ENCODE measurements at places on chromosomes 13 and 19.

- DNase-seq = no peak
These were observed 108.2 kb downstream of the SIPA1L3 start for GRCh38 chr19:38015216-38015615.

DNA sequence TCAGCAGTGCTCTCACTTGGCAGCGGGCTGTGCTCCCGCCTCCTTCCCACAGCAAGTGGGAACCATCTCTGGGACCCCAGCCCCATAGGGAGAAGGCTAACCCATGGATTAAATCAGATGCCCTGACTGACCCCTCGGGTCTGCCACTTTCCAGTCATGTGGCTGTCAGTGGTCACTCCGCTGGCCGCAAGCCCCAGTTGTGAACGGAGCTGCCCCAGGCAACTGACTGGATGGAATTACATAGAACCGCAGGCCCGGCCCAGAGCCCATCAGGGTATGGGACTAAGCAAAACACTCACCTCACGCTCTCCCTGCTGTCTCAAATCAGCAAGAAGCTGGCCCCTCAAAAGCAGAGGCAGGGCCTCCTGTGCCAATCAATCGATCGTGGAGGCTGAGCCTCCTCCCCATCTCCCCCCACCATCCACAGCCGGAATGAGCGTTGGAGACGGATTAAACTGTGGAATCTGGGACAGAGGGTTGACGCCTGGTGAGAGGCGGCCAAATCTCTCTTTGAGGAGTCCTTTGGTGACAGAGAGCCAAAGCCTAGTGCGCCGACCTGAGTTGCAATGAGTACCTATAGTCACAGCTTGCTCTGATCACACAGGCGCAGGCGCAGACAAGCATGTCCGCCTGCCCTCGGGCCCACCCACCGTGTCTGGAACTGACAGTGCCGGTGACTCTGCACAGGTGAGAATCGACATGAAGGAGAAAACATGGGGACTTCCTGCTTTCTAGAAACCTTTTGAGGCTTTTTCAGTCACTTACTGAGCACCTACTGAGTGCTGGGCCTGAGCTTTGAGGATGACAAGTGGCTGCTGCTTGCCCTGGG is 38.7 kb downstream of the PBX4 start:
- DNase-seq = no peak

DNA sequence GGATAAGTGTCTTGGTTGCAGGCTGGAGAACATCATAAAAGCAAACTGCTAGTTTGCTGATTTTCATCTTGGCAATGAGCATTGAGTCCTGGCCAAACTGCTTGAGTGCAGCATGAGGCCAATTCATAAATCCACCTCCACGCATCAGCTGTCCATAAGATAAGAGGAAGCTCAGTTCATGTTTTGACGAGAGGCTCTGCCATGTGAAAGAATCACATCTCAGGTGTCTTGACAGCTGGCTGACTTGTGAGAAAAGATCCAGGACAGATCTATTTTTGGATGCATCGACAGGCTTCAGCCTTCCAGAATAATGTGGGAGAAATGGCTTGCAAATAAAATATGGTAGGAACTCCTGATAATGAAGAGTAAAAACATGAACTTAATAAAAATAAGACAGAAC is 5.4 kb upstream of the ZNF682 start:
- DNase-seq = no peak

- DNase-seq = no peak
These were observed 20.7 kb downstream of the CAPN12 start for GRCh38 chr19:38723606-38723965.

- DNase-seq = peak; percentile 56
These were observed 2.0 kb downstream of the SPRY2 start for GRCh38 chr13:80338781-80339562.

GRCh38 chr19:52498571-52498970 is 28.9 kb upstream of the ZNF808 start:
- no peak for DNase-seq

DNA sequence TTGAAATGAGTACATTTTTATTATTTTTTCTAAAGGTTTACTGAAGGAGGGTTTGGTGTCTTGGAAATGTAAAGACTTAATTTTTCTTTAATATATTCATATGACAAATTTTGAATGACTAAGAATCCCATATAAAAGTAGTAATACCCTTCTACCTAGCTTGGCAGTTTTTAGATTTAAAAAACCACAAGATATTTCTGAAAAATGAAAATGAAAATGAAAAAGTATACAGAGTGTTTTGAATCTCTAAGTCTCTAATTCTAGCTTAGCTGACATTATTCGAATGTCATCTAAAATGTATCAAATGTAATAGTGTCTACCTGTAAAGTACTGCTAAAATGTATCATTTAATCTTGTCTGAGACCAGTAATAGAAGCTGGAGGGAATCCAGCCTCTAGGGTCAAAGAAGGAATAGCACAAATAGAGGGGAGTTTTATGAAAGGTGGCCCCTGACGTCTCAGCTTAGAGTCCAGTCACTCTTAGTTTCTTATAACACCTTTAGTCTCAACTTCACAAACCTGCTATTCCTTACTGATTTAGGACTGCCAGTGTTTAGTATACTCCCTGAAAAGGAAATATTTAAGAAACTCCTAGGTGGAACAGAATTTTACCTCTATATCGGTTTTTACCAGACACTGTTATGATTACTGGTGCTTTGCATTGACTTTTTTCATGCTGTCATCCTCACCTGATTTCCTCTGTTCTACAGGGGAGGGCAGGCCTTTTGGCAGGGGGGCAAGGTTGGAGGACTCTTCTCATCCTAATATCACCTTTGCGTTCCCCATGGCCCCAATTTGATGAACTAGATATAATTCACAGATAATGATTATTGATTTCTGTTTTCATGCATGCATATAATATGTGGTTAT is 16.2 kb upstream of the MIR17HG start:
- no peak for DNase-seq

GRCh38 chr13:98994896-98995295 is 17.0 kb upstream of the DOCK9 start:
- DNase-seq = no peak

GRCh38 chr19:23905771-23906170 is 8.9 kb upstream of the ZNF726 start:
- DNase-seq = no peak

GRCh38 chr13:64855506-64855905 is 2374.6 kb downstream of the PCDH9 start:
- DNase-seq = no peak

- no peak for DNase-seq
These were observed 7.8 kb downstream of the C19orf38 start for GRCh38 chr19:10855879-10856522.

GRCh38 chr13:94800423-94800822 is 88.1 kb upstream of the SOX21 start:
- DNase-seq = no peak

- no peak for DNase-seq
These were observed 19.8 kb downstream of the PEPD start for GRCh38 chr19:33501693-33502356.

DNA sequence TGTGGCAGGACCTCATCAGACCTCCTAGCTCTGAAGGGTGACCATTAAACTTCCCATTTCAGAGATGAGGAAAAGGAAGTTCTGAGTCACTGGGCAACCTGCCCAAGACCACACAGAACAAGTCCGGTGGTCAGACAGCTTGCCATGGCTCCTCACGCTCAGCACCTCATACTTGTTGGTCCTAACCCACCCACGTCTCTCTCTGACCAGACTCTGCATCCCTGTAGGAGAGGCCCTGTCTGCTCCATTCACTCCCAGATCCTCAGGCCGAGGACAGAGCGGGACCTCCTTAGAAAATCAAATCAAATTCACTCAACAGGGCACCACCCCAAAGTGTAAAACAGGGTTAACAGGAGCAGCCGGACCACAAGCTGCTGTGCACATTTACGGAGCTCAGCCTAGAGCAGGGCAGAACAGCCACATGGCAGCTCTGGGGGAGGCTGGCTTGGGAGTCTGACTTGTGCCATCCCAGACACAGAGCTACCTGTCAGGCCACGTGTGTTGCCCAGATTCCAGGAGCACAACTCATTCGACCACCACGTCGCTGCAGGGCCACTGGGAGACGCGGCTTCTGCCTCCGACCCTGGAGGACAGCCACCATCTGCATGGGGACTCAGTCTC is 1.7 kb downstream of the MIER2 start:
- DNase-seq = peak; percentile 65

DNA sequence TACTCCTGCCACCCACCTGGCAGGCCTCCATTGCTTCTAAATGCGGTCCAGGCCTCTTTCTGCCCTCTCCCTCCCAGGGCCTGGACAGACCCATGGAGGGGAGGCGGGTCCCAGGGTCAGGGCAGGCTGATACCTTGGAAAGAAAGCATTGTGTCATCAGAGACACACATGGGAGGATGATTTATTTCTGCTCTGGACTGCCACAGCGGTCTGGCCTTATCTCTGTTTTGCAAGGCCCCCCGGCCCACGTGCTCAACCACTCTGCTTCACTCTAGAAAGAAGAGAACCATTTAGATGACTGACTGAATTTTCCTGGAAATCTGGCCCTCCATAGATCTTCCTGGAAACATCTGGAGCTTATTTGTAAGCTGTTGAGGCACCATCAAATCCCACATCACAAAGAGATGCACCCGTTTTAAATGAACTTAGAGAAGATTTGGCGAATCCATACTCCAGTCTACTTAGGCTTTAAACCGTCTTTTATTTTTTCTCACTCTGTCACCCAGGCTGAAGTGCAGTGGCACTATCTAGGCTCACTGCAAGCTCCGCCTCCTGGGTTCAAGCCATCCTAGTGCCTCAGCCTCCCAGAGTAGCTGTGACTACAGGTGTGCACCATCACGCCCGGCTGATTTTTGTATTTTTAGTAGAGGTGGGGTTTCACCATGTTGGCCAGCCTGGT is 48.3 kb upstream of the URI1 start:
- no peak for DNase-seq

All from AG04450 (cell line).